COLO829 (cell line): ENCODE measurements at places on chromosomes 5 and 9.

DNA sequence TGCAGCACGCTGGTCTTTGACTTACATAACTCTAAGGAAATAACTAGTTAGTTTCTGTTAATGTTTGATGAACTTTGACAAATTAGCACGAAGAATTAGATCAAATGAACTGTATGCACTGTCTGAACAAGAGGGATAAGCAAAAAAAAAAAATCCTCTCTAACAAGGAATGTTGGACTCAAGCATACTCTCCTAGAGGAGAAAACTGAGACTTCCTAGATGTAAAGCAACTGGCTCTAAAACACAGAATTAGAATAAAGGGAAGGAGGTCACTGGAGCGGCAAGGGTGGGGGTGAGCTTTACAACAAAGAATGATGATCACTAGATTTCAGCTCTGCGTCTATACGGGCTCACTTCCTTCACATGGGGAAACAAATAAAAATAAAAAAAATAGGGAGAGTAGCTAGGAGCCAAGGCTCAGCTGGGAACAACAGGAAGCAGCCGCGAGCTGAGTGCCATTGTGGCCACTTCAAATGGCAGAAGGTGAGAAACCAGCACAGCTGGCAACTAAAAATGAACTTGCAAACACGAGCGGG is 48.7 kb upstream of the CEMIP2 start:
- no peak for DNase-seq

- no peak for DNase-seq
Measured at GRCh38 chr5:124395926-124396325, 350.5 kb downstream of the ZNF608 start.

DNA sequence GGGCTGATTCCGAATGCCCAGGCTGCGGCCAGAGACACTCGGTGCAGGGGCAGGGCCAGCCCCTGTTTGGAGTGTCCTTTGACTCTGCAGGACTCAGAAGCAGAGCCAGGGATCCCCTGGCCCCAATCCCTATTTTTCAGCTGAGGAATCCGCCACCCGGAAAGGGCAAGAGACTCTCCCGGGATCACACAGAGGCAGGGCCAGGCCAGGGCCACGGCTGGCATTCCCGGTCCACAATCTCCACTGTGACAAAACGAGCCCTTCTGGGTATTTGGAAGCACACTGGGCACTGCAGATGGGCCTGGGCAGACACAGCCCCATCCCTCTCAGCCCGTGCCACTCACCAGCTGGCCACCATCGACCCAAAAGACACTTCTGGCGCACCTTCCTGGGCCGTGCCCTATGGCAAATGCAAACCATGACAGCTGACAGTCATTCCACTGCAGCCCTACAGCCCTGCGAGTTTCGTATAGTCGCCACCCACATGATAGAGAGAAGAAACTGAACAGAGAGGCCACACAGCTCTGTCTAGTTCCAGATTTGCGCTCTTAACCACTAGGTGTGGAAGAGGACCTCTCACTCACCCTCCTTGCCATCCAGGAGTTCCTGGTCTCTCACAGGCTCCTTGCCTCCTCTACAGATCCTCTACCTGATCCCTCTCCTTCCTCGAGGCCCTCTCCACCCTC is 13.3 kb downstream of the NR5A1 start:
- no peak for DNase-seq

- peak; percentile 65 for DNase-seq
Measured at GRCh38 chr5:141695627-141696215, 13.7 kb upstream of the ARAP3 start.

- no peak for DNase-seq
Measured at GRCh38 chr9:5851445-5851844, 18.5 kb upstream of the ERMP1 start.

DNA sequence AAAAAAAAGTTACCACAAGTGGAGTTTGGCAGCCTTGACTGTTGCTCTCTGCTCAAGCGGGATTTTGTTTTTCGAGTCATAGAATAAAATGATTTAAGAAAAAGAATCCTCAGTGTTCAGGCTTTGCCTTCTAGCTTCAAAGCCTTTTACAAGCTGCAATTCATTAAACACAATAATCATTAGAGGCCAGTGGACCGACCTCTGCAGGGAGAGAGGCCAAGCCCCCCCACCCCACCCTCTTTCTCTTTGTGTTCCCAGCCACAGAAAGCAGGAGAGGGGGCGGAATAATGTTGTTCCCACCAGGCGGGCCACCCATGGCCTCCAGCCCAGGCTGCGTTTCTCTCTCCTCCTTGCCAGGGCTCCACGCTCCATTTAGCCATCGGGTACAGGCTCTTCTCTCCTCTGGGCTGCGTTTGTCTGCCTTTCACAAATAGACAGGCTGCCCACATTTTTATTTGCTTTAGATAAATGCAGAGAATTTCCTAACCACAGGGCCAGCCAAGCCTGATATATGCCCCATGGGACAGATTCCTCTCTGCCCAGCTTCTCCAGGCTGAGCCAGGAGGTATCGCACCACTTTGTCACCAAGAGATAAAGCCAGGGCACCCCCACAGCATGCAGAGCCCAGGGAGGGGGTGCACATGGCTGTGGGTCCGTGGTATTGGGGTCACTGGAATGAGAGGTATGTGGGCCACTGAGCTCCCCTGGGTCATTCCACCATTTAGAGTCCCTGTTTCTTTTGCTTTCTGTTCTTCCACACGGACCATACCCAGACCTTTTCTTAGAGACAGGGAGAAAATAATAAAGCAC is 318.8 kb downstream of the PIK3R1 start:
- no peak for DNase-seq

GRCh38 chr9:87716141-87716540 is 9.8 kb upstream of the CTSL start:
- peak; percentile 21 for DNase-seq

GRCh38 chr5:90598293-90598692 is 39.7 kb downstream of the ADGRV1 start:
- no peak for DNase-seq

DNA sequence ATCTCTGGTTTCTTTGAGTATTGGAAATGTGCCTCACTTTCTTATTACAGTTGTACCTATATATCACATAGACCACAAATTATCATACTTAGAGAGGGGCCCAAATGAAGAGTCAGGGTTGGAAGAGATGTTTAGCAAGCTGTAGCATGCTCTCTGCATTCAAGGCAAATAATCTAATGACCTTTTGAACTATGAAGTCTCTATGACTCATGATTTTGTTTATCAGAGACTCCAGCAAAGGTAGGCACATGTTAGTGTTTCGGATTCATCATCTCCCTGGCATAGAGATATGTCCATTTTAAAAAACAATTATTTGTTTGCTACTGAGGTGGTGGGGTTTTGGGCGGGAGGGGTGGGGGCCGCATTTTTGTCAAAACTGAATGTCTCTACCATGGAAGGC is 2000.1 kb downstream of the EFNA5 start:
- no peak for DNase-seq

GRCh38 chr9:34383904-34384303 is 7.2 kb upstream of the MYORG start:
- DNase-seq: no peak

- no peak for DNase-seq
Measured at GRCh38 chr9:85321561-85321960, 420.2 kb downstream of the AGTPBP1 start.

DNA sequence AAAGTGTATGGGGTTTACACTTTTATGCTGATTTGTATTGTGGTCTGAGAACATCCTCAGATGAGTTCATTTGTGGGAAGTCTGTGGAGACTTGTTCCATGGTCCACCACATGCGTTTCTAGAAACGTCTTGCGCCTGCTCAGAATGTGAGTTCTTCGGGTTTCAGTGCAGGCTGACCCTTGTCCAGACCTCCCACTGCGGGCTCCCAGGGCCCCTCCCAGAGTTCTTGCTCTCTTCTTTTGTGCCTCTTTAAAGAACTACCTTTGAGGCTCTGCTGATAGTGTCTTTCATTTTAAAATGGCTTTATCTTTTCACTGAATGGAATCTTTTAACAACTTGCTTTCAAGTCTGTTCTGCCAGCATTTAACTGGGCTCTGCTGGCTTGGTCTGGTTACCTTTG is 17.6 kb downstream of the NDUFS6 start:
- DNase-seq: no peak

GRCh38 chr5:77882670-77883257 is 106.6 kb upstream of the TBCA start:
- no peak for DNase-seq

GRCh38 chr5:33843579-33843978 is 48.2 kb downstream of the ADAMTS12 start:
- DNase-seq: no peak

- DNase-seq: peak; percentile 7
Measured at GRCh38 chr5:167565189-167565954, 726.1 kb upstream of the WWC1 start.

DNA sequence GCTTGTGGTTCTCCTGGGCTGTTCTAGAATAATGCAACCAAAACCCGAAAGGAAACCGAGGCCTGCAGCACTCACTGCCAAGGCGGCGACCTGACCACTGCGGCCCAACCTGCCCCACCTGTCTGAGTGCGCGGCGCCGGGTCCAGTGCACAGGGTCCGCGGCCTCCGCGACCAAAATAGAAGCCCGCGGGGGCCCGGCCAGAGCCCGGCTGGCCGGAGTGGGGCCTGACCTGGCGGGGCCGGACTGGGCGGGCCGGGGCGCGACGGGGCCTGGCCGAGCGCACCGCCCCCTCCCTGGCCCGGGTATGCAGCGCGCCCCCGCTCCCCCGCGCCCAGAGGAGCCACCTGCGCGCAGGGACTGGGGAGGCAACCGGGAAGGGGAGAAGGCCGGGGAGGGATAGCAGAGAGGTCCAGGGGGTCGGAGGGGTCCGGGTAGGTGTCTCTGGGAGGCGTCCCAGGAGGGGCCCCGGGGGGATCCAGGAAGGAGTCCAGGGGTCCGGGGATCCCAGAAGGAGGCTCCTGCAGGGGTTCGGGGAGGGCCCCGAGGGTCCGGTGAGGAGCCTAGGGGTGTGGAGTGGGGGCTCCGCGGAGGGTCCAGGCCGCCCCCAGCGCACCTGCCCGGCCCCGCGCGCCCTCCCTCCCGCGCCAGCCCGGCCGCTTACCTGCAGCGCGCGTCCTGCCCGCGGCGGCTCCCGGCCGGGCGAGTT is 503 bp downstream of the SEMA4D start:
- DNase-seq: no peak

- DNase-seq: no peak
Measured at GRCh38 chr9:136306211-136307208, 2.6 kb upstream of the CCDC187 start.

DNA sequence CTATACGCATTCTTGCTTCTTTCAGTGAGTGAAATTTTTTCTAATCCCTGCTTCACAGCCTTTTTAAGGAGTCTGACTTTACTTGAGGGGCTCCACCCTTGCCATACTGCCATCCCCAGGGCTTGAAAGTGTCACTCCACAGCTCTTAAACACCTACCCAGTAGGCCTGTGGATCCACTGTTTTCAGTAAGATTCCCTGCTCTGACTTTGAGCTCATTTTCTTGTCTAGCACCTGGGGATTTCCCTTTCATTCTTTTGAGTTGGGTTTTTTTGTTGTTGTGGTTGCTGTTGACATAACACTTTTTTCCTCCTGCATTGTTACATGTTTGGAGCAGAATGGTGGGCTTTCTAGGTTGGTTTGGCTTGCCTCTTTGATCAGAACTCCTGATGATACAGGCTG is 23.6 kb downstream of the SREK1IP1 start:
- no peak for DNase-seq

DNA sequence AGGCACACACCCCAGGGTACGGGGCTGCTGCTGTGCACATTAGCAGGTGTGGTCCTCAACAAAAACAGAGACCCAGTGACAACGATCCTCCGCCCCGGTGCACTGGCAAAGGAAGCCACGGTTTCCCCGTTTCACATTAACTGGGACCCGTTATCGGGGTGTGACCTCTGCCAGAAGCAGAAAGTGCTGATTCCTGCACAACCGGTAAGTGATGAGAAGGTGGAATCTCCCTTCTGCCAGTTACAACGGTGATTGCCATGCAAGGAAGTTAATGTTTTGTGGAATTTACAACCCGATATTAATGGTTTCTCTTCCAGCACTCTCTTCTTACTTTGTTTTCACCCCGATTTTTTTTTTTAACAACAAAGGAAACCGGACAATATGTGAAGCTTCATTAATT is 294.9 kb upstream of the IRX1 start:
- DNase-seq: no peak

GRCh38 chr9:128917151-128917849 is 3.5 kb upstream of the PHYHD1 start:
- no peak for DNase-seq

- no peak for DNase-seq
Measured at GRCh38 chr5:13658761-13659160, 285.7 kb downstream of the DNAH5 start.

GRCh38 chr9:132176338-132176737 is 14.5 kb downstream of the NTNG2 start:
- no peak for DNase-seq

DNA sequence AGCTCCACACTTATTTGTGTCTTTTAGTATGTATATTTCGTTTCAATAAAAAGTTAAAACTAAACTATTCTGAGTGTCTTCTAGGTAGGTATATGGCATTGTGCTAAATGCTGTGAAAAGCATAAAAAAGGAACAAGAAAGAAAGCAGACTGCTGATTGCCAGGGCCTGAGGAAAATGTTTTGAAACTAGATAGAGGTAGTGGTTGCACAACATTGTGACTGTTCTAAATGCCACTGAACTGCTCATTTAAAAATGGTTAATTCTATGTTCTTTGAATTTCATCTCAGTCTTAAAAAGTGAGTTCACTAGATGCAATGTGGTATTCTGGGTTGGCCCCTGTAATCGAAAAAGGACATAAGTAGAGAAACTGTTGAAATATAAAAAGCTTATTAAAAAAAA is 2.6 kb upstream of the ALAD start:
- DNase-seq: no peak

- no peak for DNase-seq
Measured at GRCh38 chr9:211557-211956, 3.1 kb upstream of the DOCK8 start.
